Neuronal stem cell (in vitro differentiated cells): ENCODE measurements at places on chromosomes 16 and 17.

DNA sequence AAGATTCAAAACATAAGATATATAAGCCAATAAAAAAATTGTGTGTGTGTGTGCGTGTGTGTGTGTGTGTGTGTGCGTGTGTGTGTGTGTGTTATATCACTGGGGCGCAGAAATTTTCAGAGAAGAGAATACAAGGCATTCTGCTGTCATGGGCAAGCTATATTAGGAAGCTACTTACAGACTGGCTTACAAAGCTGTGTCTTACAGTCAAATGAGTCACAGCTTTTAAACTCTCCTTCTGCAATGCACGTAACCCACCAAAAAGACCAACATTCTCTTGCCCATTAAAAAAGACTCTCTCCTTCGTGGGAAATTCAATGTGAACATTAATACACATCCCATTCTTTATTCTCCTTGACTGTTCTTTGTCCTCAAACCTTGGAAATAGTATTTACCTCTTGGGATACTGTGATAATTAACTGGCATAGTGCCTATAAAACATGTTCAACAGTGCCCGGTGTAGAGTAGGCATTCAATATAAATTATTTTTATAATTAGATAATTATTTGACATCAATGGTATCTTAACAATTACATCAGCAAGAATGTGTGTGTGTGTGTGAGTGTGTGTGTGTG lies 860.4 kb upstream of the SOX9 start:
- H3K36me3 ChIP-seq, result no peaks in the 10 kb centered on the region
- H3K4me1 ChIP-seq, result no peaks in the 10 kb centered on the region
- no peak overlapping the region for H3K4me3 ChIP-seq
- no peaks in the 10 kb centered on the region for H3K27me3 ChIP-seq
- DNase-seq, result no peak

DNA sequence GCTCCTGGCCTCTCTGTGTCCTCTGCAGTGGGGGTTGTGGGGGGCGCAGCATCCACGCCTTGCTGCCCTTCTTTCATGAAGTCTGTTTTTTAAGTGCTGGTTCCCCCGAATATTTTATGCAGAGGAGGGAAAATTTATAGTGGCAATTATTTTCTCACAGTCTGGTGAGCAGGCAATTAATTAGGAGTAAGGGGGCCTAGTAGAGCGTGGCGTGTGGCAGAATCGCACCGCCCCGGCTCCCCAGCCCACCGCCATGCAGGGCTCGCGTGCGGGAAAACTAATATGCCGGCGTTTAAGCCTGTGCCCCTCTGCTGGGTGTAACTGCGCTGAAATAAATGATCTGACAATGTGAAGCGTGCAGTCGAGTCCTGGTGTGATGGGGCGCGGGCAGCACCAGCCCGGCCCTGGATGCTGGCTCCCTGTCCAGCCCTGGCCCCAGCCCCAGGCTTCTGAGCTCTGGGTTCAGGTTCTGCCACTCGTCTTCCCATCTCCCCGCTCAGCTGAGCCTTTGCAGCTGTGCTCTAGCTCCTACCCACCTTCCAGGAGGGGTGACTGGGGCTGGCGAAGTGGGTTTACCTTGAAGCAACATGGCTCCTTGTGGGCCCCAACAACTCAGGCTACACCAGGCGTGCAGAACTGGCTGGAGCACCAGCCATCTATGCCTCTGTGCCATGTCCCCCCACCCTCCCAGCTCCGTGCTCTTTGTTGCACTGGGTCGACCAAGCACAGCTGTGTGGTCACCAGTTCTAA lies 13.8 kb downstream of the ENGASE start:
- H3K27ac ChIP-seq, result no peak overlapping the region
- peaks cover 11% of the 10 kb centered on the region for H3K36me3 ChIP-seq
- DNase-seq, result no peak
- H3K27me3 ChIP-seq, result no peaks in the 10 kb centered on the region
- H3K4me3 ChIP-seq, result no peak overlapping the region
- no peaks in the 10 kb centered on the region for H3K4me1 ChIP-seq

- H3K4me3 ChIP-seq, result no peak overlapping the region
- no peak overlapping the region for H3K27ac ChIP-seq
- DNase-seq, result no peak
- H3K36me3 ChIP-seq, result no peaks in the 10 kb centered on the region
Observed at GRCh38 chr17:61345061-61345460, 54.6 kb upstream of the TBX2 start.

DNA sequence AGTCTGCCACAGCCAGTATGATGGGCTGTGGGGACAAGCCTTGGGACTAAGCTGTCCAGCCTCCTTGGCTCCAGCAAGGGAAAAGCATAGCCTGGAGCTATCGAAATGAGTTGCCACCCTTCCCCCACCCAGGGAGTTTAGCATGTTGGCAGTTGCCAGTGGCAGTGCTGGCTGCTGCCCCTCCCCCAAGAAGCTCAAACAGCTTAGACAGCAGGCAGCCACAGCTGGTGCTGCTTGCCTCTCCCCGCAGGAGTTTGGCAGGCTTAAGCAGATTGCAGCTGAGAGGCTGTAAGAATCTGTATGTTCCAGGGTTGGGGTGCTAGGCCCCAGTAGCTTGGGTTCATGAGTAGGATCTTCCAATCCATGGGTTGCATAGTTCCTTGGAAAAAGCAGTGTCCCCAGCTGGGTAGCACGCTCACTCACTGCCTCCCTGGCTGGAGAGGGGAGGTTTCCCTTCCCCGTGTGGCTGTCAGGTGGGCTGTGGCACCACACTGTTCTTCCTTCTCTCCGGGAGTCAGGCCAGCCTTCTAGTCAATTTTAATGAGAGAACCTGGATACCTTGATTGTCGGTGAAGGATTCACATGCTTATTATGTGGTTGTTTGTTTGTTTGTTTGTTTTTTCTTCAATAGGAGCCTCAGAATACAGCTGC lies 506.1 kb downstream of the CDH11 start:
- H3K27me3 ChIP-seq, result no peaks in the 10 kb centered on the region
- no peak overlapping the region for H3K27ac ChIP-seq
- peak; percentile 39 for DNase-seq
- no peaks in the 10 kb centered on the region for H3K4me1 ChIP-seq

GRCh38 chr17:46150216-46150963 lies 42.8 kb downstream of the KANSL1 start:
- no peak overlapping the region for H3K27ac ChIP-seq
- no peaks in the 10 kb centered on the region for H3K4me1 ChIP-seq
- no peak overlapping the region for H3K4me3 ChIP-seq
- no peaks in the 10 kb centered on the region for H3K27me3 ChIP-seq

- peaks cover 29% of the 10 kb centered on the region for H3K27me3 ChIP-seq
- no peak overlapping the region for H3K27ac ChIP-seq
- no peaks in the 10 kb centered on the region for H3K36me3 ChIP-seq
Observed at GRCh38 chr17:64780096-64781013, 118.2 kb upstream of the SMURF2 start.

- no peak overlapping the region for H3K4me3 ChIP-seq
- no peak for DNase-seq
- H3K36me3 ChIP-seq, result no peaks in the 10 kb centered on the region
Observed at GRCh38 chr17:59361386-59361785, 29.9 kb downstream of the YPEL2 start.

DNA sequence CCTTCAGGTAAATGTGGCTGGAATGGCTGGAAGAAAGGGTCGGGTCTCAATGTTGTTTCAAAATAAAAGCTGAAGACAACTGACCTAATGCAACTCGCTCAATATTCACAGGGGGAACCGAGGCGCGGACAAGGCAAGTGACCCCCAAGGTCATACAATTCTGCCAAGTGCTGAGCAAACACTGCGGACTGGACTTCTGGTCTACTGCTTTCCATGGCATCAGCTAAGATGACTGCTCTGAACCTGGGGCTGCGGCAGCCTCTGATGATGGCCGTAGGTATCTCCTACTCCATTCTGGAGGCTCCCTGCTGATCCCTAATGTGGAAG lies 21.9 kb downstream of the CA4 start:
- no peak for DNase-seq
- no peaks in the 10 kb centered on the region for H3K27me3 ChIP-seq
- peaks cover 1% of the 10 kb centered on the region for H3K36me3 ChIP-seq
- H3K27ac ChIP-seq, result no peak overlapping the region
- H3K4me1 ChIP-seq, result peaks cover 9% of the 10 kb centered on the region

GRCh38 chr16:26120729-26121128 lies 429.0 kb downstream of the HS3ST4 start:
- no peak overlapping the region for H3K27ac ChIP-seq
- no peaks in the 10 kb centered on the region for H3K4me1 ChIP-seq
- no peak overlapping the region for H3K4me3 ChIP-seq
- H3K27me3 ChIP-seq, result no peaks in the 10 kb centered on the region

- H3K4me3 ChIP-seq, result no peak overlapping the region
- no peaks in the 10 kb centered on the region for H3K27me3 ChIP-seq
- no peak for DNase-seq
Observed at GRCh38 chr16:10339777-10340732, 45.8 kb upstream of the ATF7IP2 start.

DNA sequence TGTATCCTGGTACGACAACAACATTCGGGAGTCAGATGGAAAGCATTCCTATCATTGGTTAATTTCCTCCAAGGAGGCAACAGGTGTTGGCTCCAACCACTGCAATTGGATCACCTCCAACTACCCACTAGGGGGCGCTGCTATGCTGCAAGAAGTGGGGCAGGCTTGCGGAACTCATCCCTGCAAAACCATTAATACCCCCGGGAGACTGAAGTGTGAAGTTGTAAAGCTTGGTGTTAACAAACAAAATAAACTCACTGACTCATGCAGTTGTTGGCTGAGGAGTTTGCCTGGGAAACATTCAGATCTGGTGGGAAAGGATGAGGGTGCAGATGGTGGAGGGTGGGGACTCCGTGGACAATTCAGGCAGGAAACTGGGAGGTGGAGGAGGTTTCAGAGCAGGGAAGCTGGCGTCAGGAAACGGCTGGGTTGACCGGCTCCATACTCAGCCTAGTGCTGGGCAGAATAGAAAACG lies 84.9 kb downstream of the HS3ST2 start:
- no peak overlapping the region for H3K27ac ChIP-seq
- no peaks in the 10 kb centered on the region for H3K4me1 ChIP-seq
- no peaks in the 10 kb centered on the region for H3K36me3 ChIP-seq
- peaks cover 4% of the 10 kb centered on the region for H3K27me3 ChIP-seq
- peak; percentile 83 for DNase-seq
- no peak overlapping the region for H3K4me3 ChIP-seq

DNA sequence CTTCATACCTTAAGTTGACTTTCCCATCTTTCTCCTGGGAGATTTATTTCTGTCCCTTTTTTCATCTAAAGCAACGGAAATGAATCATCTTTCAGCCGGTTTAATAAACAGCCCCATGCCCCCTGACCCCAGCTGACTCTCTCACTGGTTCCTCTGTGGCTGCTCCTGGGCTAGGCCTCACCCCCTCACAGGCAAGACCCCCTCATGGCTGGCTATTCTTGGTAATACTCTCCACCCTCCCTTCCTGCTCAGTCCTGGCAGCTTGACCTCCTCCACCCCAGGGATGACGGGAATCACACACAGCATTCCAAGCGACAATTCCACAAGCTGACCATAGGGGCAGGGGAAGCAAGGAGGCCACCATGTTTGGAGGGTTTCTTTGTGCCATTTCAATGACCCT lies 1.5 kb upstream of the ADAP2 start:
- H3K27ac ChIP-seq, result no peak overlapping the region
- peaks cover 4% of the 10 kb centered on the region for H3K4me1 ChIP-seq

- peaks cover 25% of the 10 kb centered on the region for H3K36me3 ChIP-seq
- no peak for DNase-seq
- H3K27ac ChIP-seq, result no peak overlapping the region
- H3K27me3 ChIP-seq, result no peaks in the 10 kb centered on the region
Observed at GRCh38 chr17:59815965-59816364, 76.8 kb downstream of the TUBD1 start.

DNA sequence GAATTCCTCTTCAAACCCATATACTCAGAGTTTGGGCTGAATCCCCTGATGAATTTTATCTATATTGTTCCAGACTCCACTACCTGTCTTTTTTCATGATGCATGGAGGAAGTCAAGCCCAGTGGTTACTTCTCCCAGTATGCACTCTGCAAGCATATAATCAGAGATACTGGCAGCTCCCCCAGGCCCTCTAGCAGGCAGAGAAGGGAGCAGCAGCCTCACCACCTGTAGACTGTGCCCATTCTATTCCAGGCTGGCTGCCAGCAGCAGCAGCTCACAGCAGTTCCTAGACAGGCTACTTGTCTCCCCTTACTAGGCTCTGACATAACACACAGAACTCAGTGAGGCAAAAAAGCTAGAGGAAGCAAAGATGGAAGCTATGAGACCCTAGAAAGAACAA lies 3.4 kb downstream of the MKS1 start:
- H3K4me3 ChIP-seq, result no peak overlapping the region
- no peaks in the 10 kb centered on the region for H3K27me3 ChIP-seq
- DNase-seq, result no peak
- H3K4me1 ChIP-seq, result no peaks in the 10 kb centered on the region
- peaks cover 23% of the 10 kb centered on the region for H3K36me3 ChIP-seq
- H3K27ac ChIP-seq, result no peak overlapping the region

DNA sequence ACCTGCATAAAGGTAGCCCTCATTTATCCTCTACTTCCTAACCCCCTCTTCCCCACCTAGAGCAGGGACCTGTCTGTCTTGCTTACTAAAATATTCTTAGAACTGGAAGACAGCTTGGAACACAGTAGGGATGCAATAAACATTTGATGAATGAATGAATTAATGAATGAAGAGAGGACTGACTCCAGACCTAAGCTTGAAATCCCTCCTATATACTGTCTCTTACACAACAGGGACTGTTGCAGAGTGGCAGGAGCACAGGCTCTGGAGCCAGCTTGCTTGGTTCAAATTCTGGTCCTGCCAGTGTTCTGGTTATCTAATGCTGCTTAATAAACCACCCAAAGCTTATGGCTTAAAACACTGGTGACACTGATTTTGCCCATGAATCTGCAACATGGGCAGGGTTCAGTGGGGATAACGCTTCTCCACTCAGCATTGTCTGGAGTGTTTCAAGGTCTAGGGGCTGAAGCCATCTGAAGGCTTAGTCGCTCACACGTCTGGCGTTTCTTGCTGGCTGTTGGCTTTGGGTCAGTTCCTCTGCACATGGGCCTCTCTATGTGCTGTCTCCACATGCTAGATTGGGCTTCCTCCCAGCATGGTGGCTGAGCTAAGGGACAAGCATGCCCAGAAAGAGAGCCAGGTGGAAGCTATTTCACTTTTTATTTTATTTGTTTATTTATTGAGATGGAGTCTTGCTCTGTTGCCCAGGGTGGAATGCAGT lies 12.8 kb upstream of the RAP1GAP2 start:
- no peak overlapping the region for H3K4me3 ChIP-seq
- no peaks in the 10 kb centered on the region for H3K36me3 ChIP-seq
- no peak for DNase-seq
- no peaks in the 10 kb centered on the region for H3K27me3 ChIP-seq

DNA sequence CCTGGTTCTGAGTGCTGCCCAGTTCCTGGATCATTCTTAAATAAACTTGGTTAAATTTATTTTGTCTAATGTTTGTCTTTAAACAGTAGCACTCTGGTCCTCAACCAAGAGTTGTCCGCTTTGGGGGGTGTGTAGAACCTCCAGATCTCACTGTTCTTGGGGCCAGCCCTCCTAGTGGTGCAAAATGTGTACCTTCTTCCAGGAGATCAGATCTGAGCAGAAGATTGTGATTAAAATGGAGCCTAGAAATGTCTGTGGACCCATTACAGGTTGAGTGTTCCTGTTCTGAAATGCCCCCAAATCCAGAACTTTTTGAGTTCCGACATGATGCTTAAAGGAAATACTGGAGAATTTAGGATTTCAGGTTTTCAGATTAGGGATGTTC lies 46.0 kb upstream of the CLEC18A start:
- DNase-seq, result no peak
- no peak overlapping the region for H3K4me3 ChIP-seq
- no peaks in the 10 kb centered on the region for H3K36me3 ChIP-seq
- H3K4me1 ChIP-seq, result no peaks in the 10 kb centered on the region
- no peaks in the 10 kb centered on the region for H3K27me3 ChIP-seq
- no peak overlapping the region for H3K27ac ChIP-seq
